GF-D8 (cell line): ENCODE measurements at places on chromosomes 12 and 14.

DNA sequence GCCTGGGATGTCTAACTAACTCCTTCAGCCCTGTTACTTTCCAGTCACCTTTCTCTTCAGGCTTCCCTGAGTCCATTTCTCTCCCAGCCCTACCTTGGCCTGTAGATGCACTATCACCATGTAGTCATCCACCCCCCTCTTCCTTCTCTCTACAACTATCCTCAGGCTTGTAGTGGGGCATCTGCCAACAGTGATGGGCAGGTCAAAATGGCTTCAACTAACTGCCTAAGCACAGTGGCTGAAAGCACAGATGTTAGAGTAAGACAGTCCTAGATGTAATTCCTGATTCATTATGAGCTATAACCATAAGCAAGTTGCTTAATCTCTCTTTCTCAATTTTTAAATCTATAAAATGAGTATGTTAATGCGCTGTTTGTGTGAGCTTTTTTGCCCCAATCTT, 133.6 kb upstream of the NAV3 start:
- no peak for DNase-seq

DNA sequence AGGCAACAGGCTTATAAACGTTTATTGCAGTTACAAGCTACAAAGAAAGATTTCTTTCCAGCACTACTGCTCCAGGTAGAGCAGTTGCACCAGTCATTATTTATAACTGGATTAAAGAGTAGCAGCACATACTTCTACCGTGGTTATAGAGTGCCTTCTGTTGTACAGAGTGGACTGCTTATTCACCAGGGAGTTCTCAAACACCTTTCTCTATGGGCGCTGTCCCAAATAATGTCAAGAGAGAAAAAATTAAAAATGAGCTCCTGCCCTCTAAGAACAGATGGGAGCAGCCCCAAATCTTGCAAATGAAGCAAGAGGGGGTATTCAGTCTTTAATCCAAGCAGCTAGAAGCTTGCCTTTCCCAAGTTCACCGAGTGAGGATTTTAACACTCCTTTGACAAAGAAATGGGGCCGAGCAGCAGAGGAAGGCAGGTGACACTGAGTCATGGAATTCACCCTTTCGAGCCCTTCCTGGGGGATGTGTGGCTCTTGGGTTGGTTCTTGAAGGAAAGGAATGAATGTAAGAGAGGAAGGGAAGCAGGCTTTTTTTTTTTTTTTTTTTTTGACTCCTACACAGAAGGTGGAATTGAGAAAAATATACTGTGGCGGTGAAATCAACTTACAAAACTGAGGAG, 181.2 kb downstream of the PRKCH start:
- DNase-seq = no peak

GRCh38 chr12:6104027-6104426, 20.4 kb downstream of the VWF start:
- DNase-seq = no peak

GRCh38 chr14:36580141-36580855, 2.1 kb downstream of the NKX2-8 start:
- DNase-seq = no peak

GRCh38 chr12:89163918-89164317, 188.4 kb downstream of the DUSP6 start:
- DNase-seq = peak; percentile 15

DNA sequence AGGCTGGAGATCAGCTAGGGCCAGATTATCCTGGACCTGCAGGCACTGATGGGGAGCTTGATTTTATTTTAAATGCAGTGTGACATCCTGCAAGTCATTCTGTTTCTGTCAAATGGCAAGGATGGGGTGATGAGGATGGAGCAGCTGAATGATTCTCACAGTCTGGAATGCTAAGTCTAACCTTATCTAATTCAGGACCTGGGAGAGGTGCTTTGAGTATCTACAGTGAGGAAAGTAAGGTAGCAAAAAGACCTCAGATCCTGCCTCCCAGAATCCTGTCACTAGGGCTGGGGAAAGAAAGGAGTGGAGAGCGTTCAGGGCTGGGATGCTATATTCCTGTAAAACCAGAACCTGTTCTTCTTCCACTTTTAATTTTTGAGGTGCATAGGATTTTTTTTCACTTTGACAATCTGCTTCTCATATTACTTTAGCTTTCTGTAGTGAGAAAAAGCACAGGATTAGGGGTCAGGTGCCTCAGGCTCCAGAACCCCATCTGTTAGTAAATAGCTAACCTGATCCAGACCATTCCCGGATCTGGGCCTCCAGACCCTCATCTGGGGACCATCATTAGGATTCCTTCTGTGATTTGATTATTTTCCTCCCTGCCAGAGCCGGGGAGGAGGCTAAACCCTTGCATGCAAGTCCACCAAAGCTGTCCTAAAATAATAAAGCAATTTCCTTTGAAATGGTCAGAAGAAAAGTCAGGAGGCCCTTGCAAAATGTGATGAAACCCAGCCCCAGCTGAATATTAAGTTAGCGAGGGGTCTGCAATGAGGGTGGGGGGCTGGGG, 54.7 kb downstream of the ASCL1 start:
- DNase-seq = no peak

- no peak for DNase-seq
Observed at GRCh38 chr14:56160088-56160487, 41.9 kb downstream of the PELI2 start.

GRCh38 chr14:68380329-68380741, 412.5 kb downstream of the ZFP36L1 start:
- no peak for DNase-seq

DNA sequence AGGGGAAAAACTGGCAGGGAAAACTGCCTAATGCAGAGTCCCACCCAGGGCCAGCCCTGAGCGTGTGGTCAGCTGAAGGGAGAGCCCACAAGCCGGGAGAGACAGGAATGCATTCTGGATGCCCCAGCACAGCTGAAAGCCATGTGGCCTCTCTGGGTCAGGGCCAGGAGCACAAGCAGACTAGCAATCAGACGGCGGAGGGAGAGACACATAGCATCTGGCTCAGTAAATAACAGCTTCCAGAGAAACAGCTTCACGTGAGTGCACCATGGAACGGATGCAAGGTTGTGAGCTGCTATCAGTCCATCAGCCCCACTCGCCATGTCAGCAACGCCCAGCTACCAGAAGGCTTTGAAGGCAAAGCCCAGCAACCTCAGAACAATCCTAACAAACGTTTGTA, 28.2 kb upstream of the TMEM106C start:
- DNase-seq = no peak

- no peak for DNase-seq
Observed at GRCh38 chr12:66962290-66962689, 283.4 kb upstream of the GRIP1 start.

GRCh38 chr12:130663514-130663913, 52.6 kb downstream of the RIMBP2 start:
- DNase-seq = no peak

DNA sequence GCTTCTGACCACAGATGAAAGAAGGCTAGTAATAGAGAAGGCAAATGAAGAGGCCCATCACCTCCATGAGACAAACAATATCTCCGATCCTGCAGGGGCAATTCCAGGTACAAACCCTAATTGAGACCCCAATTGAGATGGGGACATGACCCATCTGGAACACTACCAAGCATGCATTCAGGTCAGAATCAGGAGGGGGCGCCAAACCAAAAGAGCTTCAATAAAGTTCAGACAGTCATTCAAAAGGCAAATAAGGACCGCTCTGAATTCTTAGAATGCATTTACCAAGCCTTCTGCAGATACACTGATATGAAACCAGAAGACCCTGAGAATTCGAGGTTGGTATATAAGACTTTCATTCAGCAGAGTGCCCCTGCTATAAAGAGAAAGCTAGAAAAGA, 10.2 kb upstream of the EDDM3B start:
- no peak for DNase-seq

GRCh38 chr14:71499018-71499417, 433.2 kb upstream of the RGS6 start:
- DNase-seq = no peak

GRCh38 chr12:8088574-8088973, 6.5 kb downstream of the NECAP1 start:
- DNase-seq = no peak

DNA sequence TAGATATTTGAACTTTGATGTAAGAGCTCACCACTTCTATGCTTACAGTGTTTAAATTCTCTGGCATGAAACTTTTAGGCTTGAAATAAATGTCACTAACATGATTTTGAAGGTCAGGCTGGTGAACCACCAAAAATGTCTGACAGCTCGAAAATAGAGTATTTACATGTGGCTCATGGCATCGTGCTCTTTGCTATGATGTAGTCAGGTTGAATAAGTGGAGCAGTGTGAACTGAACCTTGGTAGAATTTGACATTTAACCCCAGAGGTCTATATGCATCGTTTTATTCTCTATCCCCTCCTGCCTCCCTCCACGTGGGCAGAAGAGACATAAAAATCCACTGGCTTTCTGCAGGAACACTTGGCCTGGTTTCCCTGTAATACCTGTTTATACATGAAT, 369.7 kb upstream of the ATP2B1 start:
- no peak for DNase-seq

DNA sequence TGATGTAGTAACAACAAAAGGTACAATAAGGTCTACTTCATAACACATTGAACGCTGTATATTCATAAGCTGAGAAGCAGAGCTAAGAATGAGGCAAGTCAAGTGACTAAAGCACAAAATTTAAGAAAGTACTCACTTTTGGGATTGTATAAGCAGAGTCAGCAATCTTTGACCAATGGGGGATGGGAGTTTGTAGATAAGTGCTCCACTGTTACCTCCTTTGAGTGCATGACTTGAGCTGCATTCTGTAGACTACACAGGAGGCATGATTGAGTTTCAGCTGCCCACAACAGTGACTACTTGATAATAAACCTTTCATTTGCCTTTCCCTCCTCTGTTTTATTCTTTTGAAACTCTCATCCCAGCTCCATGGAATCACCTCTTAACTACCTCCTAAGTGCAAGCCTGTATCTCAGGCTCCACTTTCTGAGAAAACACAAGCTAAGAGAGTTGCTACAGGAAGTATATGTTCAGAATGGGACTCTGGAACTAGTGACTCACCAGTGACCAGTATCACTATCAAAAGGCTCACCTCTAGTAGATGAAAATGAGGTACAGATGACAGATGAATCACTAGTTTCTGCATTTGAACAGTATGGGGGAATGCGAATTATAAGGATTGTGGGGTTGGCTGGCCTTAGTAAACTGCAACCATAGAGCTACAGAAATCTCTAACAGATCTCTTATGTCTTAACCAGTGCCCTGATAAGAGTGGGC, 49.2 kb downstream of the SLC35F4 start:
- no peak for DNase-seq

DNA sequence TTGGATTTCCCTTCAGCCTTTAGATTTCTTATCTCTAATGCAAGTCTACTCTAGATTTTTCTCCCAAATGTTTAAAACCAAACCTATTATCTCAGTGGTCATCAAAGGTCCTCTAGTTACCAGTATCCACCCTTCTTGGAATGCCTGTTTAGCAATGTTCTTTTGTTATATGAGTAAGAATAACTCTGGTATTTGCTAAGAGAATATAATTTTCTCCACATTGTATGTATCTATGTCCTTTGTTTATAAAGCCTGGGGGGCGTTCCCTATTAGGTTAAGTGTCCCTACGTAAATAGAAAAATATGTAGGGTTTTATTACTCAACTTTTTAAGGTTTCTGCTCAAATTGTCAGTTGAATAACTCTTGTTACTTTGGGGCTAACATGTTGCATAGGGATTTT, 27.3 kb downstream of the PPM1A start:
- DNase-seq = no peak

GRCh38 chr14:64680714-64681065, 23.5 kb upstream of the PLEKHG3 start:
- DNase-seq = no peak

GRCh38 chr14:23861666-23862065, 91.9 kb upstream of the DHRS4 start:
- DNase-seq = no peak

DNA sequence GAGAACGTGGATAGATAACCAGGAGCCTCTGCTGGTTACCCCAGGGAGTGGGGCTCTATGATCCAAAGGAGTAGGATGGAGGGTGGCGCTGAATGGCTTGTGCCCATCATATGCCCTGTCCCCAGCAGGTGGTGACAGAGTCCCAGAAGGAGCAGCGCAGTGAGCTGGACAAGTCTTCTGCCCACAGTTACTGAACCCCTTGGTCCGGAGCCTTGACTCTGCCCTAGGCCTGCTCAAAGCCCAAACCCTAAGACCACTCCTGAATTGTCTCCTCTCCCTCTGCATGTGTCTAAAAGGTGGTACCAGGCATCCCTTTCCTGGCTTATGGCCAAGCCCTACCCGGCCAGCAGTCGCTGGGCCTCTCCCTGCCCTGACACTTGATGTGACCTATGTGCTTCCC, 3.2 kb downstream of the PRPH start:
- DNase-seq = no peak

DNA sequence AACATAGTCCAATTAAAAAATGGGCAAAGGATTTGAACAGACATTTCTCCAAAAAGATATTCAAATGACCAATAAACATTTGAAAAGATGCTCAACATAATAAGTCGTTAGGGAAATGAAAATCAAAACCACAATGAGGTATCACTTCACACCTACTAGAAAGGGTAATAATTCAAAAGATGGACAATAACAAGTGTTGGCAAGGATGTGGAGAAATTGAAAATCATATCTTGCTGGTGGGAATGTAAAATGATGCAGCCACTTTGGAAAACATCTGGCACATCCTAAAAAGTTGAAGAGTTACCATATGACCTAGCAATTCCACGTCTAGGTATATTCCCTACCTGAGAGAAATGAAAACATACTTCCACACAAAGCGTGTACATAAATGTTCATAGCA, 1.9 kb downstream of the COX16 start:
- DNase-seq = no peak

DNA sequence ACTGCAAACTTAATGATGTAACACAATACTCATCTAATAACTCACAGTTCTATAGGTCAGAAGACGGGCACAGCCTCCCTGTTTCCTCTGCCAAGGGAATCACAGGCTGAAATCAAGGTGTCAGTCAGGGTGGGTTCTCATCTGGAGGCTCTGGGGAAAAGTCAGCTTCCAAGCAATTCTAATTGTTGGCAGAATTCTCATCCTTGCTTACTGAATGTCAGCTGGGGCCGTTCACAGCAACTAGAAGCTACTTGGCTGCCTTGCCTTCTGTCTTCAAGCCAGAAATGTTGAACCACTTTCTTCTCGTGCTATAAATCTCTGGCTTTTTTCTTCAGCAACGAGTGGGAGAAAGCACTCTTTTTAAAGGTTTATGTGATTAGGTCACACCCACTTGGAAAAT, 80.1 kb upstream of the PDZRN4 start:
- no peak for DNase-seq

DNA sequence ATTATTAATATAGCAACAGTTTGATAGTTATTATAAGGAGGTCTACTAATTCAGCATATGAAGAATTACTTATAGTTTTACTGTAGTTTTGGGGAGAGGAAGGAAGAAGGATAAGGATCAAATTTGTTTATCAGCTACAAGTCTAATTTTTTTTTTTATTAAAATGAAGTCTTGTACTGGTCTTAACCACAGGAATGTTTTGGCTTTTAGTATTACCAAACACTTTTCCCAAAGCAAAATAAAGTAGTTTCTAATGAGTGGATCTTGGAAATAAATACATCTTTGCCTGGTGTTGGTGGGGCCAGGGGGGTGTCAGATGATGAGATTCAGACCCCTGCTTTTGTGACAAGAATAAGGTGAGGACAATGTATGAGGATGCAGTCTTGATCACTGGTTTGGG, 57.2 kb upstream of the ZDHHC17 start:
- no peak for DNase-seq
